ENCODE measurements at places on chromosomes 4 and X.

DNA sequence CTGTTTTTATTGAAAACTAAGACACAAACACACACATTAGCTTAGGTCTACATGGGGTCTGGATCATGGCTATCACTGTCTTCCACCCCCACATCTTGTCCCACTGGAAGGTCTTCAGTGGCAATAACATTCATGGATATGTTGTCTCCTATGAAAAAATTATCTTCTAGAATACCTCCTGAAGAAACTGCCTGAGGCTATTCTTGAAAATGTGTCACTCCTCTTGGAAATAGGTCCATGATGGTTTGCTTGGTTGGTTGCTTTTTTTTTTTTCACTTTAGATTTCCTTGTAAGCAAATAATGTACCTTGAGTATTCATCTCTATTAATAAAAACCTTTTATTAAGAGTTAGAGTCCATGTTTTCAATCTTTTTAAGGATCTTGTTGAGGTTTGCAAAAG, 195.3 kb upstream of the PDE5A start:
- DNase-seq = no peak

DNA sequence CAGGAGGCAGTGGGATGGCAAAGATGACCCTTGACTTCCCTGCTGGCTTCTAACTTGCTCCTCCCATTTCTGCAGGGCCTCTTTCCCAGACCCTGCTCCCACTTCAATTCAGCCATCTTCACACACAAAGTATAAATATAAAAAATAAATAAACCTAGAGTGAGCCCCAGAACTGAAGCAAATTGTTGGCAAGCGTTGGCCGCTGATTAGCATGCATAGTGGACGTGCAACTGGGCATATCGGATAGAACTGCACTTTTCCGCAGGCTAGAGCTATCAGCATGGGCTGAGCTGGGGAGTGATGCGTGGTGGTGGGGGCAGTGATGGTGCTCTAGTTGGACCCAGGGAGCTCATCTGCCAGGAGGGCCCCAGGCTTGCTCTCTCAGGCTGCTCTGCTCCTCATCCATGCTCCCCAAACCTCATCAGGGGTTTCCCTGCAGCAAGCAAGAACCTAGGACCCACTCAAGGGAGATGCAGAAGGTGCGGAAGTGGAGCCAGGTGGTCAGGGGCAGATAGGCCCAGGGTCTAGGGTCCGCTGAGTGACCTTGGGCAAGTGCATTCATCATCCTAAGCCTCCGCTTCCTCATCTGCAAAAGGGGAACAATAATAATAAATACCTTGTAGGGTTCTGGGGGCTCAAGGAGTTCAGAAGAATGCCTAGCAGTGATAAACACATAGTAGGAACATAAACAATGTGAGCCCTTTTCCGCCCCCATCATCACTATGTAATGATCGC, 146.8 kb upstream of the PJA1 start:
- DNase-seq = no peak

DNA sequence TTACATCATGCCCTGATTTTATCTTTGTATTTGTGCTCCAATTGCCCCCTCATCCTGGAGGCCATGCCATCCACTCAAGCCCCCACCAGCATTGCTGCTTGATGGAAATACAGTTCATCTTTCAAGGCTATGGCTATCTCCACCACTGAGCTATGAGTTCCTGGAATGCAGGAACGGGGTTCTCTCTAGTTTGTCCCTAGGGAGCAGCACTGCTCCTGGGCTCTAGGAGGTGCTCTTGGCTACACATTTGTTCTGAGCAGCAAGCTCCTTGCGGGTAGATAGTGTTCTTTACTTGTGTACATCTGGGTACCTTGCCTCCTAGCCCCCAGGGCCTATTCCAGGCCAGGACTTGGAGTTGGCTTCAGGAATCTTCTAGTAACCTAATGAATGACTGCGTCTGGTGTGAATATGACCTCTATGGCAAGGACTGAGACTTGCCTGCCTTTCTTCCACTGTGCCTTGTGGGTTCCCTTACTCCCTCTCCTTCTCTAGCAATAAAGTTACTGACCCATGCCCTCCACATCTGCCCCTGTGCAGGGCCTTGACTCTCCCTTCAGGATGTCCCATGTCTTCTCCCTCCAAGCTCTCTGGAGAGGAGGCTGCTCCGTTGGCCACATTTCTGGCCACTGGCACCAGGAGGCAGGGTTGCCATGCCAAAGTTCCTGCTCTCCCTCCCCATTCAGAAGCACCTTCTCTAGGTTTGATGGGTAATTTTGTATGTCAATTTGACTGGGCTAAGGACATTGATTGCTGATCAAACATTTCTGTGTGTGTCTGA, 7.6 kb downstream of the CITED1 start:
- no peak for DNase-seq

- DNase-seq = peak; percentile 28
These were observed 15.4 kb upstream of the CDKL5 start for GRCh38 chrX:18410038-18410437.

DNA sequence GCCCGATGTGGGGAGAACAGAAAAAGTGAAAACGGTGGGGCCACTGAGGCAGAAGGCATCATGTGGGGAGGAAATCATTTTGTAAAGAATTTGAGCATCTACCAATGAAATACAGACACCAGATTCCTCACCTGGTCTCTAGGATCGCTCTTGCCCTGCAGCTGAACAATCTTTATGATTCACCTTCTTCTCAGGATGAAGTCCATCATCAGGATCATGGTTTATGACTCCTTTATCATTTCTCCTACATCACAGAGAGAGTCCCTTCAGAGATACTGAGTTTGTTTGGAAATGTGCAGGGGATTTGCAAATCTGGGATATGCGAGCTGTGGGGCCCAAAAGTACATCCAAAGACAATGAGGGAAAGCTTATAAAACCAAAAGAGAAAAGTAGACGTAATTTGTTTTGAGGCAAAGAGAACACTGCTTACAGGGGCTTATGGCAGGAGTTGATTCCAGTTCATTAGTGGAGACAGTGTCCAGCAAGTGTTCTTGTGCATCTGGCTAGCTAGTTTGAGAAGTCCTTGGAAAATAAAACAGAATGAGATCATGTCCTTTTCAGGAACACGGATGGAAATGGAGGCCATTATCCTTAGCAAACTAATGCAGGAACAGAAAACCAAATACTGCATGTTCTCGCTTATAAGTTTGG, 15.3 kb upstream of the ANXA5 start:
- DNase-seq = no peak

GRCh38 chrX:129461801-129462456, 61.4 kb downstream of the SMARCA1 start:
- no peak for DNase-seq

- DNase-seq = no peak
These were observed 13.3 kb downstream of the CXCL2 start for GRCh38 chr4:74085669-74086068.

DNA sequence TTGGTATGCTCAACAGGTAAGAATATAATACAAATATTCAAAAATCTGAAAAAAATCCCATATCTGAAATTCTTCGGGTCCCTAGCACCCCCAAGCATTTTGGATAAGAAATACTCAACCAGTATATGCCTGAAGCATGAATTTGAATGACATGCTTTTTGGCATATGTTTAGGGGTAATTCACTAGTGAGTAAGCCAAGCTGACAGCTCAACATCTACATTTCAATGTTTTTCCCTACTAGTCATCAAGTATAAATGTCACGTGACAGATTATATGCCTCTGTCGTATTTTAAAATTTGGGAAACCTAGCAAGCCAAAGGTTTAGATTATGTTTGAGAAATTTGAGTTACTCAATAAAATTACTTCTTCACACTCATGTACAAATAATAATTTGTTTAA, 125.1 kb downstream of the FGF16 start:
- no peak for DNase-seq

DNA sequence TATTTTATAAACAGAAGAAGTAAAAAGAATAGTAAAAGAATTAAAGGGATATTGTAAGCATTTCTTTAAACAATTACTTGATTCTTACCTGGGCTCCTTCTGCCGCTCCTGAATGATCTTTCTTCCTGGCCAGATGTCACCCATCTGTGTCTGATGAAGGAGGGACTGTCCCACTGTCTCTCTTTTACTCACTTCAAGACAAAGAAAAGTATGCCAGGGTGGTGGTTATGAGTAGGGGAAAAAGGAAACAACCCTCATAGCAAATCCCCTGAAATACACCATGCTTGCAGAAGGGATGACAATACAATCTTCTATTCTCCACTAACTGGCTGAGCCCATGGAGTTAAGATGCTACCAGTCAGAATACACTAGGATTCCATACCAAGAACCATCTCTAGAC, 31.1 kb downstream of the SYTL4 start:
- DNase-seq = no peak

DNA sequence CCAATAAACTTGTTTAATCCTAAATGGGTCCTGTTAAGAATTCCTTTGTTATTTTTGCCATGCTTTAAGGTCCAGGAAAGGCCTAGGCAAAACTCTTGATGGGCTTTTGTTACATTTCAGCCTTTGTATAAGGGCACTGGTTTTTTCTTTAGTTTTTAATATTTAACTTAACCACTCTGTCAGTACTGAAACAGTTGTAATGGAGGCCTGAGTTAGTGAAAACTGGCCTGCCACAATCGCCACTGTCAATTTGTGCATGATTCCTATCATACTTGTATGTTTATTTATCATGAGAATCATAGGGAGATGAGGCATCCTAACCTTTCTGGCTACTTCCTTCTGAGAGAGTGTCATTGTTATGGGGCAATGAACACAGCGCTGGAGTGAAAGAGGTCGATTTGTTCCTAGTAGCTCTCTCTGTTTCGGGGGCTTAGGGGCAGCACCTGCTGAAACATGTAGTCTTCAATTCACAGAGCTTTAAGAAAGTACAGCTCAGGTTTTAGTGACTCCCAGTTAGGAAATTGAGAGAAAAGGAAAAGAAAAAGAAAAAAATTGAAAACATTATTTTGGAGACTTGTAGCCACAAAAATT, 393.8 kb upstream of the FSTL5 start:
- DNase-seq = no peak

GRCh38 chrX:111353793-111354192, 58.2 kb downstream of the DCX start:
- no peak for DNase-seq

DNA sequence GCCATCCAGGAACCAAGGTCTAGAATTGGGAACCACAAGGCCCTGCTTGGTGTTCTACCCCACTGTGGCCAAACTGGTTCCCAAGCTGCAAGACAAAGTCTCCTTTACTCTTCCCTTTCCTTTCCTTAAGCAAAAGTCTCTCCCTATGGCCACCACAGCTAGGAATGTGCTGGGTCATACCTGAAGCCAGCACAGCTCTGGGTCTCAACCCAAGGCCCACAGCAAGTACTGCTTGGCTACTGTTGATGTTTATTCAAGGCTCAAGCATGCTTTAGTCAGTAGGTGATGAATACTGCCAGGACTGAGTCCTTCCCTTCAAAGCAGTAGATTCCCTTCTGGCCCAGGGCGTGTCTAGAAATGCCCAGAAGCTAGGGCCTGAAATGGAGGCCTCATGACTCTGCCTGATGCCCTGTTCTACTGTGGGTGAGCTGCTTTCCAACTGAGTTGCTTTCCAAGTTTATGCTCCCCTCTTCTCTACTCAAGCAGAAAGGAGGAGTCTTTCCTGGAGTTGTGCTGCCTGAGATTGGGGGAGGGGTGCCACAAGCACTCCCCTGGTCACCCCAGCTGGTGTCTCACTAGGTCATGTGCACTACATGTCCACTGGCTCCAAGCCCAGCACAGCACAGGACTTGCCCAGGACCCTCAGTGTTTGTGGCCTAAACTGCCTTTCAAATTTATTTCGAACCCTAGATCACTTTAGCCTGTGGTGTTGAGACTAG, 44.9 kb downstream of the STAP1 start:
- DNase-seq = no peak
